ENCODE measurements at places on chromosomes 16 and 17. TPM values are rescaled to one million over a fixed set of nuclear protein-coding genes. Genes with fewer than 3 reads are reported as not detected.

Gene NPW
- polyA plus RNA-seq, result 14.3 TPM

Gene SCNN1B
- 16.4 TPM for polyA plus RNA-seq

Gene PLD6
- 4.6 TPM for polyA plus RNA-seq

Gene TIMP2
- 150 TPM for polyA plus RNA-seq

Gene HOXB13
- polyA plus RNA-seq, result not detected
